Karpas-422 (cell line): ENCODE measurements at places on chromosomes 13 and 19. TPM values are rescaled to one million over a fixed set of nuclear protein-coding genes. Genes with fewer than 3 reads are reported as not detected.

The ZNF543 gene
- 19.8 and 21.6 TPM in 2 replicates for total RNA-seq

The STOML3 gene
- total RNA-seq = not detected in 2 replicates

The SSC5D gene
- 1.0 TPM in 1 of 2 replicates, not detected in the other for total RNA-seq

The ZNF558 gene
- 48.4 and 78.6 TPM in 2 replicates for total RNA-seq

DNA sequence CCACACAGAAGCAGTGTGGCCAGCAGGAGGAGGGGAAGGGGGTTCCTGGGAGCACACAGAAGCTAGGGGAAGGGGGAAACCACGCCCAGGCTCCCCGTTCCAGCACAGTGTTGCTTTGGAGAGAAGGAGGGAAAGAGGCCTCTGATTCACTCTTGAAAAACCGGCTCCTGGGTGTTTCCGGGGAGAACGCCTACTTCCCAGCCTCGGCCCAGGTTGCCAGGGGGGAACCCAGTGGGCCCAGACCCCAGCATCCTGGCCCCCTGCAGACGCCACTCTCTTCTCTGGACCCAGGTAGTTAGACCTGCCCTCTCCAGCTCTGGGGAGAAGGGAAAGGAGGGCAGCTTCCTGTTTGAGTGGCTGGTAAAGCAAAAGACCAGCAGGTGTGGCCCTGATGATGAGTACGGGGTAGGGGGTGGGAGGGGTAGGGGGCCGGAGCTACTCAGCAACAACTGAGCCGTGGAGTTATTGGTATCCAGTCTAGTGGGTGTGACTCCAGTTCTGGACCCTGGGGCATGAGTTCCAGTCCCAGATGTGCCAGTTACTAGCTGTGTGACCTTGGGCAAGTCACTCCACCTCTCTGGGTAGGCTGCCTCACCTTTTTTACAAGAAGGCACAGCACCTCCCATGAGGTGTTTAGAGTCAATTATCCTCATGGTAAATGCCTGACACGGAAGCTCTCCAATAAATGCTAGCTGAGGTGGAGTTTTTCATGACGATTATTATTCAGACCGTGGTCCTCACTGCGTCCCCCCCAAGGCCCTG is 836 bp downstream of the GIPC1 start:
- no peak overlapping the region for H3K27ac ChIP-seq
- H3K4me3 ChIP-seq = peak overlapping the region; percentile 57; the same call in 1 of the 2 replicates
- peaks cover 4% of the 10 kb centered on the region for H3K4me1 ChIP-seq
- no peak for DNase-seq
- no peaks in the 10 kb centered on the region for H3K27me3 ChIP-seq

- H3K27me3 ChIP-seq = no peaks in the 10 kb centered on the region
- H3K36me3 ChIP-seq = no peaks in the 10 kb centered on the region
- no peak for DNase-seq
- H3K4me1 ChIP-seq = no peaks in the 10 kb centered on the region
Observed at GRCh38 chr19:32200312-32201038, 144.9 kb upstream of the ZNF507 start.

DNA sequence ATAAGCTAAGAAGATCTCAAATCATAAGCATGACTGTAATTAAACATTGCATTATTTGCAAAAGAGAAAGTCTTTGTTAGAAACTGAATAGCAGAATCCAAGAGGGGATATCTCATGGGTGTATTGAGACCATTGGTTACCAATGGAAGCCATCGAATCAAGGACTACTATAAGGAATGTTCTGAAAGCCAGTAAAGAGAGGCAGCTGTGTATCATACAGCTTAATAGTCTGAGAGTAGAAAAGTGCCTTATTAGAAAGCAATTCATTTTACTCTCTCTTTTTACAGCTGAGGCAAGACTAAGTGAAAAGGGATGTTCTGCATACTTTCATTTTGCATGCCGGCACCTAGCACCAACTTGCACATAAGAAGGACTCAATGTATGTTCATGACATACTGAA is 7.6 kb upstream of the DCT start:
- no peak overlapping the region for H3K4me3 ChIP-seq
- no peaks in the 10 kb centered on the region for H3K36me3 ChIP-seq
- no peaks in the 10 kb centered on the region for H3K4me1 ChIP-seq

- peak overlapping the region; percentile 91; the same call in 1 of the 2 replicates for H3K27ac ChIP-seq
- no peaks in the 10 kb centered on the region for H3K27me3 ChIP-seq
- peaks cover 23% of the 10 kb centered on the region for H3K36me3 ChIP-seq
- peaks cover 57% of the 10 kb centered on the region for H3K4me1 ChIP-seq
- H3K4me3 ChIP-seq = no peak overlapping the region
Observed at GRCh38 chr13:113454936-113455335, 1.6 kb upstream of the ADPRHL1 start.

GRCh38 chr13:44040070-44040817 is 160.5 kb downstream of the LACC1 start:
- no peaks in the 10 kb centered on the region for H3K27me3 ChIP-seq
- no peak for DNase-seq
- no peaks in the 10 kb centered on the region for H3K36me3 ChIP-seq
- H3K4me1 ChIP-seq = no peaks in the 10 kb centered on the region
- H3K4me3 ChIP-seq = no peak overlapping the region

- no peaks in the 10 kb centered on the region for H3K27me3 ChIP-seq
- H3K4me1 ChIP-seq = no peaks in the 10 kb centered on the region
- H3K27ac ChIP-seq = no peak overlapping the region
- no peak for DNase-seq
- no peaks in the 10 kb centered on the region for H3K36me3 ChIP-seq
- H3K4me3 ChIP-seq = no peak overlapping the region
Observed at GRCh38 chr19:5843295-5843927, 3.9 kb upstream of the FUT6 start.

GRCh38 chr13:20349564-20350381 is 117.7 kb upstream of the GJB6 start:
- peak; percentile 36 for DNase-seq
- no peaks in the 10 kb centered on the region for H3K4me1 ChIP-seq
- H3K36me3 ChIP-seq = no peaks in the 10 kb centered on the region
- no peaks in the 10 kb centered on the region for H3K27me3 ChIP-seq

GRCh38 chr19:18903156-18904037 is 7.4 kb upstream of the CERS1 start:
- no peaks in the 10 kb centered on the region for H3K27me3 ChIP-seq
- H3K4me3 ChIP-seq = no peak overlapping the region
- H3K36me3 ChIP-seq = no peaks in the 10 kb centered on the region
- H3K4me1 ChIP-seq = no peaks in the 10 kb centered on the region
- DNase-seq = no peak
- no peak overlapping the region for H3K27ac ChIP-seq

DNA sequence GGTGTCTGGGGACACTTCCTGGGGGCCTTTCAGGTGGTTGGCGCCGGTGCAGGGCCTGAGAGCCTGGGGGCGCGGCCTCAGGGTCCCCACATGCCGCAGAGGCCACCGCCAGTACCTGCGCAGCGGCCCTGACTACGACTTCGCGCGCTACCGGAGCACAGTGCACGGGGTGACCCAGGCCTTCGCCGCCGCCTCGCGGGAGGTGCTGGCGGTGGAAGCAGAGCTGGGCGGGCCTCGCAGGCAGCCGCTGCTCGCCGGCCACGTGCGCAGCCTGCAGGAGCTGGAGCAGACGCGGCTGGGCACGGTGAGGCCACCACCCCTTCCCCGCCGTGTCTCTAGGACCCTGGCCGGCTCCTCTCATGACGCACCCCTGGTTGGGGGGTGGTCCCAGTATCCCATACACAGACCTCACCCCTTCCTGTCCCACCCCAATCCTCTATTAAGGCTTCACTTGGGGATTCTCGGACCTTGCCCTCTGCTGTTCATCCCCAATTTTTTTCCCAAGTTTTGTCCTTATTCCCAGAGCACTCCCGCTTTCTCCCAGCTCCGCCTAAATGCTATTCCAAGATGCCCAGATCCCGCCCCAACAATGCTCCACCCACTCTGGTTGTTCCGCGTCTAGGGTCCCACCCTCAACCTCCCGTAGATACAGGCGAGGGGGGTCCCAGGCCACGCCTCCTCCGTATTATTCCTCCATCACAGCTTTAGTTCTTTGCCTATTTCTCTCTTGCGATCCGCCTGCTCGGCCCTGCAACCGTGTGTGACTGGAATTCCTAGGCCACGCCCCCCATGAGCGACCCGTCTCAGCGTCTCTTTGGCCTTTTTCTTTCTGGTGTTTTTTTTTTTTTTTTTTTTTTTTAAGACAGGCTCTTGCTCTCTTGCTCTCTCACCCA is 1.0 kb downstream of the REX1BD start:
- peak overlapping the region; percentile 84 for H3K4me3 ChIP-seq
- H3K27me3 ChIP-seq = no peaks in the 10 kb centered on the region
- peak overlapping the region; percentile 85 for H3K27ac ChIP-seq
- H3K4me1 ChIP-seq = peaks cover 43% of the 10 kb centered on the region

DNA sequence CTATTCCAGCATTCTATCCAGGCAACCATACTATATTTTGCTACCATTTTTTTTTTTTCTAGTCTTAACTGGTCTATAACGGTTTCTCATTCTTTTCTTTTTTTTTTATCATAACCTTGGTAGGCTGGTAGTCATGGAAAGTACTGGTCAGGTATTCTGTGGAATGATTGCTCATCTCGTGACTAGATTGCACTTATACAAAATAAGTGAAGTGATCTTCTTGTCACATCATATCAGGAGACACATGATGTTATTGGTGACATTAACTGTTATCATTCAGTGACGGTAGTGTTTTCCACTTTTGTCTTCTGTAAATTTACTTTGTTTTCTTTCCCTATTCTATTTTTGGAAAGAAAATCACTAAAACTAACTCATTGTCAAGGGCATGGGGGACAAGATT is 239.3 kb upstream of the SLITRK6 start:
- DNase-seq = no peak
- H3K4me3 ChIP-seq = no peak overlapping the region
- no peaks in the 10 kb centered on the region for H3K27me3 ChIP-seq
- no peaks in the 10 kb centered on the region for H3K4me1 ChIP-seq

DNA sequence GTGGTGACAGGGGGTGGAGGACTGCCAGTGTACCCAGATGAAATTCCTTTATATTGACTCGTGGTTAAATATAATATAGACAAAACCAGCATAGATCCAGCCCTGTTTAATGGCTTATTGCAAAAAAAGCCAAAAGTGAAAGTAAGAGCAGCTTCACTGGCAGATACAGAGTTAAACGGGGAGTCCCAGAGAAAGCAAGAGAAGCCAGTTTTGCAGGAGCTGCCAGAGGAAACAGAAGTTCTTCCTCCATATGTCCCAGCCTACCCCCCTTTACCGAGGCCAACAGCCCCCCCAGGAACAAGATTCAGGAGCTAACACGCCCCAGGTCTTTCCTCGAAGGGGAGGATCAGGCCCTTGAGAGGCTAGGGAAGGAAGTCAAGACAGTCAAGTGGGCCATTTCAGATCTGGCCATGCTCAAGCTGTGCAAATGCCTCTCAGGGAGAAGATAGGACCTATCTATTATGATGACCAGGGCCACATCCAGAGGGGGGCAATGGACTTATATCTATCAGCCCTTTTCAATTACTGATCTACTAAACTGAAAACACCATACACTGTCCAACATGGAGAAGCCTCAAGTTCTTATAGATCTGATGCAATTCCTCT is 47.2 kb upstream of the ZNF737 start:
- no peaks in the 10 kb centered on the region for H3K4me1 ChIP-seq
- H3K36me3 ChIP-seq = no peaks in the 10 kb centered on the region
- no peaks in the 10 kb centered on the region for H3K27me3 ChIP-seq
- no peak overlapping the region for H3K27ac ChIP-seq

- DNase-seq = peak; percentile 60
- no peaks in the 10 kb centered on the region for H3K4me1 ChIP-seq
- H3K36me3 ChIP-seq = no peaks in the 10 kb centered on the region
- H3K27me3 ChIP-seq = no peaks in the 10 kb centered on the region
Observed at GRCh38 chr13:91381371-91381770, 17.1 kb upstream of the GPC5 start.

- H3K4me1 ChIP-seq = no peaks in the 10 kb centered on the region
- H3K27me3 ChIP-seq = no peaks in the 10 kb centered on the region
- H3K27ac ChIP-seq = no peak overlapping the region
- DNase-seq = no peak
Observed at GRCh38 chr13:75010941-75011340, 471.0 kb downstream of the TBC1D4 start.

DNA sequence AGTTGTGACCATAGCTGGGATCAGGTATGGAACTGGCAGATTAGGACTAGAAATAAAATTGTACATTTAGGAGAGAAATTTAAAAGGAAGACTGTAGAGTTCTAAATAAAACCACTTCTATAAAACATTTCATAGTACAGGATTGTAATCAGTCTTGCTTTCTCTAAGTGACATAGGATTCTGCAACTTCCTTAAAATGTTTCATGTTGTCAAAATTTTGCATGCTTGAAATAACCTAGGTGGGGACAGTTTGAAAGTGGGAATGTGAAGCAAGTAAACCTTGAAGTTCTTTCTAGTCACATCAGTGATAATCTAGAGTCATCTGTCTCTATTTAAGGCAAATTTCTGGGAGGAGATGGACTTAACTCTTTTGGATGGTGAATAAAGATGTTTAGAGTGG is 6.7 kb downstream of the TM9SF2 start:
- no peak for DNase-seq
- peaks cover 23% of the 10 kb centered on the region for H3K36me3 ChIP-seq
- peak overlapping the region; percentile 88 for H3K27ac ChIP-seq
- peaks cover 74% of the 10 kb centered on the region for H3K4me1 ChIP-seq

GRCh38 chr13:26837997-26838396 is 77.4 kb upstream of the GPR12 start:
- no peak for DNase-seq
- H3K27me3 ChIP-seq = no peaks in the 10 kb centered on the region
- no peak overlapping the region for H3K4me3 ChIP-seq
- H3K4me1 ChIP-seq = no peaks in the 10 kb centered on the region
- H3K36me3 ChIP-seq = no peaks in the 10 kb centered on the region

DNA sequence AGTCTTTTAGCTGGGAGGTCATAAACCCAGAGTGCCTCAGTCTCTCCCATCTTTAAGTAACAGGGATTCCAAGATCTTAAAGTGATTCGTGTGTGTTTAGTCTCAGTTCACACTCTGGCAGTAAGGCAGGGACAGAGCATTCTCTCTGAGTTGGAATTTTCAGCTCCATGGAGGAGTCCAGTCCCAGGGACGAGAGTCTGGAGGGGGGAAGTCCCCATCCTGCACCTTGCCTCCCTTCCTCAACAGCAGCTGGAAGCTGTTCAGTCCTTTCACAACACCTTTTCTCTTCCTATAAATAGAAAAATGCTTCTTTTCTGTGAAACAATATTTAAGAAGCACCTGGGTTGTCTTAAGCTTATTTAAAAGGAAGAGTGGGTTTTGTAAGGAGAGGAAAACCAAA is 82.0 kb downstream of the KLF5 start:
- no peak for DNase-seq
- H3K4me3 ChIP-seq = no peak overlapping the region
- H3K27ac ChIP-seq = no peak overlapping the region
- no peaks in the 10 kb centered on the region for H3K4me1 ChIP-seq

GRCh38 chr19:41913538-41914423 is 14.5 kb downstream of the ERFL start:
- H3K27me3 ChIP-seq = no peaks in the 10 kb centered on the region
- no peaks in the 10 kb centered on the region for H3K36me3 ChIP-seq
- H3K4me1 ChIP-seq = peaks cover 10% of the 10 kb centered on the region
